Endodermal cell (in vitro differentiated cells): ENCODE measurements at places on chromosomes 1 and 21.

GRCh38 chr1:72336776-72337175 is 54.4 kb upstream of the NEGR1 start:
- no peak for DNase-seq

- peak; percentile 69 for DNase-seq
These were observed 166.7 kb downstream of the ADGRL4 start for GRCh38 chr1:78839704-78840277.

DNA sequence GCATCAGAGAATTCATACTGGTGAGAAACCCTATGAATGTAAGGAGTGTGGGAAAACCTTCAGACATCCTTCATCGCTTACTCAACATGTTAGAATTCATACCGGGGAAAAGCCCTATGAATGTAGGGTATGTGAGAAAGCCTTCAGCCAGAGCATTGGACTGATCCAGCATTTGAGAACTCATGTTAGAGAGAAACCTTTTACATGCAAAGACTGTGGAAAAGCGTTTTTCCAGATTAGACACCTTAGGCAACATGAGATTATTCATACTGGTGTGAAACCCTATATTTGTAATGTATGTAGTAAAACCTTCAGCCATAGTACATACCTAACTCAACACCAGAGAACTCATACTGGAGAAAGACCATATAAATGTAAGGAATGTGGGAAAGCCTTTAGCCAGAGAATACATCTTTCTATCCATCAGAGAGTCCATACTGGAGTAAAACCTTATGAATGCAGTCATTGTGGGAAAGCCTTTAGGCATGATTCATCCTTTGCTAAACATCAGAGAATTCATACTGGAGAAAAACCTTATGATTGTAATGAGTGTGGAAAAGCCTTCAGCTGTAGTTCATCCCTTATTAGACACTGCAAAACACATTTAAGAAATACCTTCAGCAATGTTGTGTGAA is 12.8 kb downstream of the ZFP69B start:
- no peak for DNase-seq

DNA sequence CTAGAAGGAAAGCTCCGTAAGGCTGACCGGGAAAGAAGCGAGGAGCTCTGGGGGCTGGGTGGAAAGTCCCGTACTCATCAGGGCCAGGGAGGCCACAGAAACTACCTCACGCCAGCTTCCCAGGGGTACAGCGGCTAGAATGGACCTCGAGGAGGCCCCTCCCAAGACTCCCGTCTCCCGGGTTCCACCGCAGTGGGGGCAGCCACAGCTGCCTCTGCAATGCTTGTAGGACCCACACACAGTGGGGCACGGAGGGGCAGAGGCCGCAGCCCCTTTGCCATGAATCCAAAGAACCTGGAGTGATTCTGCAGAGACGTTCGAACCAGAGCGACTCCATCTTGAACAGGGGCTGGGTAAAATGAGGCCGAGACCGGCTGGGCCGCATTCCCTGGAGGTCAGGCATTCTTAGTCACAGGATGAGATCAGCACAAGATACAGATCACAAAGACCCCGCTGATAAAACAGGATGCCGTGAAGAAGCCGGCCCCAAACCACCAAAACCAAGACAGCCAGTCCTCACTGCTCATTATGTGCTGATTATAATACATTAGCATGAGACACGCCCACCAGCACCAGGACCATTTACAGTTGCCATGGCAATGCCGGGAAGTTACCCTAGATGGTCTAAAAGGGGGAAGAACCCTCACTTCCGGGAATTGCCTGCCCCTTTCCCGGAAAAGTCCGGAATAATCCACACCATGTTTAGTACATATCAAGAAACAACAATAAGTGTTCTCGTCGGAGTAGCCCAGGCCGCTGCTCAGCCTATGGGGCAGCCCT is 1.6 kb upstream of the ANKRD65 start:
- DNase-seq = peak; percentile 85

DNA sequence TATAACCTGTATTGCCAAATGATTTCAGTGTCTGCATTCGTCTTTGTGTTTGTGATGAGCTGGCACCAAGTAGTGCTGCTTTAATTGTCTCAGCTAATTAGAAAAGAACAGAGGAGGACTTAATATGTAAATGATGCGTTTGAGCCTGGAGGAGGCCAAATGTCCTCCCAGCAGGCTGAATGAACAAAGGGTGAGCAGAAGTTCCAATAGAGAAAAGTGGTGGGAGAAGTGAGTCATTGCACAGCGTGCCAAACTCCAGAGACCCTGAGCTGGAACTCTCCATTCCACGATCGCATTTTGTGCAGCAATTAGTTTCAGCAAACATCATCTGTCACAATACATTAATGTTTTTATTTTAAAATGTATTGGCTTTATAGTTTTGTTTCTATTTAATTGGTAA is 17.9 kb downstream of the ETV3L start:
- DNase-seq = no peak

GRCh38 chr1:234886081-234886984 is 242.3 kb downstream of the TOMM20 start:
- no peak for DNase-seq

GRCh38 chr1:17883662-17884395 is 128.7 kb downstream of the ACTL8 start:
- DNase-seq = peak; percentile 18

DNA sequence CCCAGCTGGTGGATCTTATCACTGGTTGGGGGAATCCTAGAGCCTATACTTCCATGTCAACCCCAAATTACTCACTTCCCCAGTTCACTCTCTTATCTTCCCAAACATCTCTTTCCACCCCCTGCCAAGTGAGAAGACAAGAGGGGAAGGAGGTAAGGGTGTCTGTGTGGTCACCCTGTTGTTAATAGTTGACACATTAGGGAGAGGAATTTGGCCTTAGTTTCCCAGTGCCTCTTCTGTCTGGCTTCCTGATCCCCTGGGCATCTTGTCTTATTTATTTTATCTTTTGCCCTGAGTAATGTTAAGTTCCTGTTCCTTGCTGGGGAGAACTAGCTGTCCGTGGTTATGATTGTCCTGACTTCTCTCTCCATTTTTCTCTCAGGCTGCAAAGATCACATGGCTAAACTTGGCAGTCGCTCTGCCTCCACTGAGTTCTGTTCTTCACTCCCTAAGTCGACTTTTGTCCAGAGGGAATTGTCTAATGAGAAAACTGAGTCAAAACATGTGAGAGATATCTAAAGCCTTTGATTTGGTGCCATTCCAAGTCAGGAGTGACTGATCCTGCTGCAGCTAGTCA is 157.1 kb upstream of the SYT6 start:
- no peak for DNase-seq

DNA sequence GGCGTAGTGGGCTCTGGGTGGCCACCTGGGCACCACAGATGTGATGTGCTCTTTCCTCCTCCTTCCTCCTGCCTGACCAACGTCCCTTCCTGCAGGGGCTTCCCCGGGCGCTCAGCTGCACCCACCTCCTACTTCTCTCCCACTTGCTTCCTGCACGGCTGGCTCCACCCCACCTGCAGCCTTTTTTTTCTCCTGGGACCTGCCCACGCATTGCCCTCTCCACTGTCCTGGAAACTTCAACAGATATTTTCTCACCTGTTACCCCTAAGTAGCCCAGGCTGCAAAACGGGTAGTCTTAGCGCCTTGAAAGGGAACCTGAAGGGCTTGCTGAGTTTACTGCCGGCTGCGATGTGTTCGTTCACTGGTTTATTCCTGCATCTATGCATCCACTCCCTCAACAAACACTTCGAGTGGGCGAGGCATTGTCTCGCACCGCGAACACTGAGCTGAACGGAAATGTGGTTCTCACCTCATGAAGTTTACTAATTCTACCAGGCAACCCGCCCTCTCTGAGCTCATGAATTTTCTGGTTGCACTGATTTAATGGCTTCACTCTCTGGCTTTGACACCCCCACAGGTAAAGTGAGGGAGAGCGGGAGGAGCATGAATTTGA is 23.6 kb downstream of the ZBTB18 start:
- DNase-seq = peak; percentile 48

DNA sequence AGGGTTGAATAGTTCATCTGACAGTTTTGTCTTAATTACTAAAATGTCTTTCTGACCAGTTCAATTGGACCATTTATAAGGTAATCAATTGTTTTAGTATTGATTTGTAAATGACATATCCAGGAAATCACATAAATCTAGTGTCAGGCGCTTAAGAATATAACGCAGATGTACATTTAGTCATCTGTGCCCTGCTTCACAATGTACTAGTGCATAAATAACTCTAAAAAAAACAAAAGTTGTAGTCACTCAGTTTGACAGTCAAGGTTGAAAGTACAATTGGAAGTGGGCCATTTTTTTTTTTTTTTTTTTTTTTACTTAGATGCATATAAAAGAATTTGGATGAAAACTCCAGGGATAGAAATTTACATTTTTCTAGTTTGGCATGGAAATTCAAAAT is 490.4 kb downstream of the PTPRC start:
- no peak for DNase-seq
